RPMI8226 (cell line): ENCODE measurements at places on chromosomes 3 and 15.

DNA sequence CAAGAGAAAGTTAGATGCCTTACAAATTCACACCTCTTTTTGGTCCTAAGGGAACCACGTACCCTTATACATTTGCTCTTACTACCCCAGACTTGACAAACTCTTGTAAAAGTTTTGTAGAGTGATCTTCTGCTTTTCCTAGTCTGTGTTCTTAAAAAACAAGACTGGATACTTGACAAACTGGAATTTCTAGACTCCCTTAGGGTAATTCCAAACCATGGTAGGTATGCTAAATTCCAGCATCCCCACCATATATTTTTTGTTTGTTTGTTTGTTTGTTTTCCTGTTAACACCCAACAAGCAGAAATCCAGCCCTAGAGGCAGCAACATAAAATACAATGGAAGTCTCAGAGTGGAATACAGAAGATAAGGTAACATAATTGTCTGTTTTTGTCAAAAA lies 280.7 kb upstream of the NR2F2 start:
- DNase-seq = no peak

GRCh38 chr3:4985330-4986174 lies 6.3 kb downstream of the BHLHE40 start:
- no peak for DNase-seq

GRCh38 chr15:83380682-83381081 lies 66.5 kb upstream of the SH3GL3 start:
- DNase-seq = peak; percentile 49

DNA sequence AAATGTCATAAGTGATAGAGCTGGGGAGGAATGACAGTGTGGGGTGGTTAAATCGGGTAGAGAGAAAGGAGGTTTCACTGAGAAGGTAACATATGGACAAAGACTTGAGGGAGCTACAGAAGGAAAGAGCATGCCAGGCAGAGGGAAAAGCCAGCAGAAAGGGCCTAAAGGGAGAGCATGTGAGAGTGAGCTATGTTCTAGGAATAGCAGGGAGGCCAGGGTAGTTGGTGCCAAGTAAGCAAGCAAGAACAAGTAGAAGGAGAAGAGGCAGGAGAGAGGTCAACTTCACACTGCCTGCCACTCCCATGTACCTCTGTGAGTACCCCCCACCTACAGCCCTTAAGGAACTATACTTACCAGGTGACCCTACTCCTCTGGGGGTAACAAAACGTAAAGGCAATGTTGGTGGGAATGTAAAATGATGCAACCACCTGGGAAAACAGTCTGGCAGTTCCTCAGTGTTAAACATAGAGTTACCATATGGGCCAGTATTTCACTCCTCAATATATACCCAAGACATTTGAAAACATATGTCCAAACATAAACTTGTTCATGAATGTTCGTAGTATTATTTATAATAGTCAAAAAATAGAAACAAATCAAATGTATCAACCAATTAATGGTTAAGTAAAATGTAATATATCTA lies 67.6 kb downstream of the SFMBT1 start:
- no peak for DNase-seq

GRCh38 chr3:195148549-195148948 lies 122.4 kb downstream of the XXYLT1 start:
- DNase-seq = no peak

GRCh38 chr15:48469681-48470080 lies 138.5 kb downstream of the DUT start:
- DNase-seq = no peak

- no peak for DNase-seq
These were observed 397.7 kb upstream of the EPHA6 start for GRCh38 chr3:96416549-96417255.

DNA sequence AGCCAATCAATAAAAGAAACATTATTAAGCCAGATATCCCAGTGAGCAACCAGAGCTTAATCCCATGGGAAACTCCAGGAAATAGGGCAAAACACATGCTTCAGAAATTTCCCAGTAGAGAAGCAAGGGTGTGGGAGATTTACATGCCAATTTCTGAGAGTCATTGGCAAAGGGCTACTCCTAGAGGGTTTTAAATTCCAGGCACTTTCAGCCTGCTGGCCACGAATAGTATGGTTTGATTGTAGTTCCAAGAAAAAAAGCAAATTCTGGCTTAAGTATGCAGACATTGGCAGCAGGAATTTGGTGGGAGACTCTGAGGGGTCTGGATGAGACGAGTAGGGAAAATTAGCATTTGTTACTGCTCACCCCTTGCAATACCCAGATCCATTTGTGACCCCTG lies 402.1 kb upstream of the SUCLG2 start:
- no peak for DNase-seq

DNA sequence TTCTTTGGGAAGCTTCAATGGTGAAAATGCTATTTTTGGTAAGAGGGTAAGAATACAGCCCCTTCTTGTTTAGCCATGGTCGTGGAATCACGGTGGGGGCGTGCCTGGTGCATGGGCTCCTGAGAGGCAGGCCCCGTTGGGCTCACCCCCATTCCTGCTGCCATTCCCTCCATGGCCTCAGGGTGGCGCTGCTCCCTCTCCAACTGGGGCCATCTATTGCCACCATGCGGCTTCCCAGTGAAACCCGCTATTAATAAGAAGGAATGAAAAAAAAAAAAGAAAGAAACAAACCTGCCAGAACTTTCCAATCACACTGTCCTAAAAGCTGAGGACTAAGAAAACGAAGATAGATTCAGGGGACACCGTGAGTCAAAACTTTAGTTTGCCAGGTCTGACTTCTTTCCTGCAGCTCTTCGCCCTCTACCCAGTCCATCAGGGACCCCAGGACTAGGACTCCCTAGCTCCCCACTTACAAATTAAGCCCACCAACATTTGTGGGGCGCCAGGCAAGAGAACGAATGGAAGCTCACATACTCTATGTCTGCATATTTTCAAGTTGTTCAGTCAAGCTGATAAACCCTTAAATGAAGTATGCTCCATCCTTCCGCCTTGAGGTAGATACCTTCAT lies 30.6 kb upstream of the ABHD2 start:
- peak; percentile 82 for DNase-seq

DNA sequence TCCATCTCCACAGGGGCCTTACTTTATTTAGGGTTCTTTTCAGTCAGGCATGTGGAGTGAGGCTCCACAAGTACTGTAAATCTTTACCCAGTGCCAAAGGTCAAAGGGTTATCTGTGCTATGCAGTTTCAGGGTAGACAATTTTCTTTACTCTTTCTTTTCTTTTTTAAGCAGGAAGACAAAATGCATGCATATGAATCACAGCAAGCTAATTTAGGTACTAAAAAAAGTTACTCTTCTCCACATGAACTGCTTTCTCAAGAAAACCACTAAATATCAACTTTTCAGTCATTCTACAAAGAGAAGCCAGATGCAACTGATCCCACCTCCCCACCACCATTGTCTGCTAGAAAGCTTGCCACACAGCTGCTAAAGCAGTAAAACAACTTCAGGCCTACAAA lies 73.3 kb upstream of the PYGO1 start:
- no peak for DNase-seq

DNA sequence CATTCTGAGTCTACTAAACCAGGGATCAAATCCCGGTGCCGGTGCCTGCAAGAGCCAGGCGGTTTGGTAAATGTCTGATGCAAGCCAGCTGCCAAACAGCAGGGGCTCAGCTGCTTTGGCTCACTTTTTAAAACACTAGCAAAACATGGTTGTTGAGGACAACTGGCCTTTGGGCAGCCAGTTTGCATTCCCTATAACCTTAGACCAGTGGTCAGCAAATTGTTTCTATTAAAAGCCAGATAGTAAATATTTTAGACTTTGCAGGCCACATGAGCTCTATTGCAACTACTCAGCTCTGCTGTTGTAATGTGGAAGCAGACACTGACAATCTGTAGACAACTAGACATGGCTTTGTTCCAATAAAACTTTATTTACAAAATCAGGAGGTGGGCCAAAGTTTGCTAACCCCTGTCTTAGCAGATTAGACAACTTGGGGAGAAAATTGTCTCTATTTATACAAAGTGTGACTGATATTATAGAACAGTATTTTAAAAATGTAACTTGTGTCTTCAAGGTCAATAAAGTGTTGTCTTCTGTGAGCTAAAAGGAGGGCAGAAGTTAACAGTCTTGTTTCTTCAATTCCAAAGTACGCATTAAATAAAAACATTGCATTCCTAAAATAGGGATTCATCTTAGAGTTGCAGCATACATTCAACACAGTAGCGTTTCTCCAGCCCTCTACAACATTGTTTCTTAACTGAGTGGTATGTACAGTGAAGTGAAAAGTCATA lies 67.6 kb downstream of the SSUH2 start:
- no peak for DNase-seq
